ENCODE measurements at places on chromosomes 5 and 9.
A peak's percentile ranks its signal among the peaks of the same experiment; 100 is the strongest.

DNA sequence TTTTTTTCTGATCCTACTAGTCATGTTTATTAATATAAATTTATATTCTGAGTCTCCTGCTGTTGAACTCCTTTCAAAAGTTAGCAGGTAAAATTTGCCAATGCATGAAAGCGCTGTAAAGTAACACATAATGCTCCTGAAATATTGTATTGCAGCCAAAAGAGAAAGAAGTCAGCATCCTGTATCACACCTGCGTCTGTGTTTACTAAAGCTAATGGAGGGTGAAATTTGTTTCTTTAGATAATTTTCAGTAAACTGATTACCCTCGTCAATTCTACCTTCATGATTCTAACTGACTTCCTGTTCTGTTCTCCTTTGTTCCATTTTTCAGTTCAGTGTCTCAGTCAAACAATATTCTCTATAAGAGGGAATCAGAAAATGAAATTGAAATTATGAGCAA lies 415.4 kb downstream of the CDH9 start:
- no peak for DNase-seq

DNA sequence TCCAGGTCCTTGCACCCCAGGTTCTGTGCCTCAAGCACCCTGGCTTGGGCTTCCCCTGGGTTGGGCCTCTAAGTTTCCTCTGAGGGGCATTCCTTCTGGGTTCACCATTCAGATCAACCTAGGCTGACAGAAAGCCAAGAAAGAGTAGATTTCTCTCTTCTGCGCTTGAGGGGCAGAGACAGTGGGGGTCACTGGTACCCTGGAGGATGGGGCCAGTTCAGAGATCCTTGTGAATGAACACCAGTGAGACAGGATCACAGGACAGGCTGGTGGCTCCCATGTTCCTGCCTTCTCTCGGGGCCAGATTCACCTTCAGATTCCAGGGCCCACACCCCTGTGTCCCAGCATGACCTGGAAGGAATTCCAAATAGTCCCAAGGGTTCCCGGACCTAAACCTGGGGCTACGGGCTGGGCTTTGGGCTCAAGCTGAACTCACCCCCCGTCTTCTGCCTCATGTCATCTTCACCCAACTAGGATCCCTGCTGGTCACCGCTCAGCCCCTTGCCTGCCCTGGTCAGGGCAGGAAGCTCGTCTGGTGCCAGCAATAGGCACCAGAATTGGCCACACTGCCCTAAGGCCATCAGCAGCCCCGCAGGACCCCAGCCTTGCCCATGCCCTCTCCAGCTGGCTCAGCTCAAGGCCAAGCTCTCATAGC lies 91.8 kb upstream of the MVB12B start:
- no peak for DNase-seq

DNA sequence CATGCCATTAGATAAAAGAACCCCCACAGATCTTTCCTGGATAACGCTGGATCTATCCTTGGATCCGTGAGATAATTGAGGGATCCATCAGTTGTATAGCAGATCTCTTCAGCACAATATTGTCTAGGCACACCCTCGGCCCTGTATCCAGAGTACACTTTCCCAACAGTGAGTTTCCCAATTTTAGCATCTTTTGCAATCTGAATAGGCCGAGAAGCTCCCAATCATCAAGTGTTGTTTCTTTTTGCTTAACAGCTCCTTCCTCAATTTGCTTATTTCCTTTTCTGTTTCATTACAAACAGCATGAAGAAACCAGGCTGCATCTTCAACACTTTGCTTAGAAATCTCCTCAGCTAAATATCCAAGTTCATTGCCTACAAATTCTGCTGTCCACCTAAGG lies 4.4 kb upstream of the SPTLC1 start:
- DNase-seq, result no peak

DNA sequence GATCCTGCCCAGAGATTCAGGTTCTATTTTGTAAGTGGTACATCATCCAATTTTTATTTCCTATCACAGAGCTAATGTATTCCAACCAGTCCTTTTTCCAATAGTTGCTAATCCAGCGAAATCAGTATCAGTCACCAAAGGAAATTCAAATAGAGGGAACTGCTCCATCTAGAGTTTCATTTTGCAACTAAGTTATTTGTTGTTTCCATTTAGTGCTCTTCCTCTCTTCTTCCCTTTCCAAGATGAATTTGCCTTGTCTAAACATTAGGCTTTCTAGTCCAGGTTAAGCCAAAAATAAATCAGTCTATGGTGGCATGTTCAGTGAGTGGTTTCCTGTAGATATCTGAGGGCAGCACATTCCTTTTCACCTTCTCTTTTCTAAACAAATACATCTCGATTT lies 79.8 kb upstream of the SPATA31D4 start:
- no peak for DNase-seq

DNA sequence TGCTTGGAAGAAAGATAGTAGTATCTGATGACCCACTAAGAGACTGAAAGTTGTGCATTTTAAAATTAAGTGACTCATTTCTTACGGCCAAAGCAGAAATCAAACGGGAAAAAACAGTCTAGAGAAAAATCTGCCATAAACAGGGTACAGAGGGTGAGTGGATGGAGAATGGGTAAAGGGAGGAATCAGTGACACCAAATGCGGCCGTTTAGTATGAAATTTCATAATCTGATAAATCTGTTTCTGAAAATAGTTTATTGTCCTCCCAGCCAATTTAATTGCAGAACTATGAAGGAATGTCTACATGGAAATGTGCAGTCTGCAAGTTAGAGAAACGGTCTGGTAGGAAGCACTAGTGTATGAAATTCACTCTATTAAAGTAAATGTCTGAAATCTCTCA lies 39.5 kb downstream of the ADAMTS12 start:
- DNase-seq, result no peak

DNA sequence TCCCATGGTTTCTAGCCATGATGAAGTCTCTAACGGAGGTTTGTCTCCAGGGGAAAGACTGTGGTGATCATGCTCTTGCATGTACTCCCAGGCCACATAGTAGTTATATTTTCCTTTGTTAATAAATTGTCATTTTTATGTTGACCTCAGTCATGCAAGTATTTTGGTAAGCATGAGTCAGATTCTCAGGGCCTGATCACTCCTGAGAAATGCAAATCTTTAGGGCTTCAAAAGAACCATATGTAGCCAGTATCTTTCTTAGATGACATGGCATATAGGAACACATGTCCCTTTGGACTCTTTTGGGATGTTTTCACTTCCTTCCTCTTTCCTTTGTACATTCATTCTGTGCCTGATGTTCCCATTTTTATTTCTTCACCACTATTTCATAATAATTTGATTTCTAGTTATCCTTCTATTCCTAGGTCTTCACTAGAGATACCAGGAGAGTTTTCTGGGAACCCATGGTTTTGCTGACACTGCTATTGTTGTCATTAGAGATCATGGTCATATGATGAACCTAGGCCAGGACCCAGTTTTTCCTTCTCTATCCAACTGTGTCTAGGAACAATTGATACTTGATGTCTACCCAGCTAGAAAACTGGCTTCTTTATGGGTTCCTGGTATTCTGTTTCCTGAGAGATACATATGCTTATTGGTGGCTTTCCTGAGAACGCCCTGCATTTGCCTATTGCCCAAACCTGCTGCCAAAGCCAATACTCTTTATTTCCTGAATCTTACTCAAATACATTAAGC lies 248.1 kb upstream of the NREP start:
- no peak for DNase-seq

GRCh38 chr9:88697764-88698432 lies 162.9 kb downstream of the NXNL2 start:
- DNase-seq, result no peak

- DNase-seq, result no peak
Measured at GRCh38 chr5:173319646-173320045, 8.6 kb downstream of the STC2 start.

- DNase-seq, result no peak
Measured at GRCh38 chr5:13973724-13974123, 29.2 kb upstream of the DNAH5 start.

GRCh38 chr5:179130101-179130681 lies 70.0 kb downstream of the ZNF354C start:
- peak; percentile 35 for DNase-seq

GRCh38 chr5:34676416-34676815 lies 20.3 kb downstream of the RAI14 start:
- no peak for DNase-seq

GRCh38 chr5:33369485-33370465 lies 71.0 kb upstream of the TARS1 start:
- DNase-seq, result no peak

DNA sequence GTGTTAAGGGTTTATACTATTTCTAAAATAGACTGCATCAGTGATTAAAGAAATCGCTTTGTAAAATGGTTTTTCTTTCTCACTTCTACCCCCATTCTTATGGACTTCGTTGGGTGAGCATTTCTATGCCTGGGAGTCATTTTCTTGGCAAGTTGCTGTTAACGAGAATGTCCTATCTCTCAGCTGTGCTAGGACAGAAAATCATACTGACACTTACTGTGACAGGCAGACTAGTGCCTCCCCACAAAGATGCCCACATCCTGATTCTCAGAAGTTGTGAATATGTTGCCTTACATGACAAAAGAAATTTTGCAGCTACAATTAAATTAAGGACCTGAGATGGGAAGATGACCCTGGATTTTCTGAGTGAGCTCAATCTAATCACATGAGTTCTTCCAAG lies 65.1 kb upstream of the NMUR2 start:
- no peak for DNase-seq

DNA sequence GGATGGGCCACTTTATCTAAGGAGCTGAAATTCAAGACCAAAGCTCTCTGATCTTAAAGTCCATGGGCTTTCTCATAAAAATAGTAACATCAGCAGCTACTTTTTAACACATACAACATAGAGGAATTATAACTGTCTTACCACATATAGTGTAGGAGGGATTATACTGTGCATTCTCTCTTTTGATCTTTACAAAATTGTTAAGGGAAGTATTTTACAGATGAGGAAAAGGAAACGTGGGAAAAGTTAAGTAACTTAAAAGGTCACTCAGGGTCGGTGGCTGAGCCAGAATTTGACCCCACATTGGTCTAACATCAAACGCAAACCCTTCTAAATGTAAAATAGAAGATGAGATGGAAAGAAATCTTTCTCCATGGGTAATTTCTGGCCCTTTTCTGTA lies 38.4 kb downstream of the ZNF608 start:
- DNase-seq, result no peak

- no peak for DNase-seq
Measured at GRCh38 chr9:106936680-106937079, 73.7 kb downstream of the ZNF462 start.

DNA sequence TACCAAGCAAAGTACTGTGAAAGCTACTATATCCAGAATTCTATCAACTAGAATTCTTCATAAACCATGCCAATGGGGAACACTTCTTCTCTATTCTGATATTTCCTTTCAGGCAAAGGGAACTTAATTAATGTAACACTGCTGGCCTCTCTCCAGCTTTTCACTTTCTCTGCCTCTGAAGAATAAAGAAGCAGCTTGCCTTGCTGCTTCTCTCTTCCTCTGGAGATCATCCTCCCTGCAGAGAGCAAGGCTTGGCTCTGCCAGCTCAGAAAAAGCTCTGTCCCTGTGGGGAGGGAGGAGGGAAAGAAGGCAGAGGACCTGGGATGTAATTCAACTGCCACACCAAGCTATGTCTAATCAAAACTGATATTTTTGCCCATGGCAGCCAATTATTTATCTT lies 6.5 kb downstream of the CTNND2 start:
- DNase-seq, result no peak

DNA sequence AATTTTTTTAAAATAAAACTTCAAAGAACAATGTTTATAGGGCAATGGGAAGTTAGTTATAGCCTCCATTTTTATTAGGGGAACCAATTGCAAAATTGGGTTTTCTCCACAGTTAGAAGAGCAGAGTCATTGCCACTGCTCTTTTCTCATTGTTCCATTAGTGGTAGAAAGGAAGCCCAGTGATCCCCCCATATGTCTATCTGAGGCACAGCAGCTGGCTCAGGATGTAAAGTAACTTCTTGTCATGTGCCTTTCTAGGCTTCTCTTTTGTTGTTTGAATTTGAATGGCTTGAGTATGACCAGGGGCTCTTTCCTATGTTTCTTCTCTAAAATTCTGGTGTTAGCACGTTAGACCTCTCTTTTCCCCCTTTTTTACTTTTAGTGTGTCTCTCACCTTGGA lies 61.2 kb downstream of the UBAP1 start:
- DNase-seq, result no peak

DNA sequence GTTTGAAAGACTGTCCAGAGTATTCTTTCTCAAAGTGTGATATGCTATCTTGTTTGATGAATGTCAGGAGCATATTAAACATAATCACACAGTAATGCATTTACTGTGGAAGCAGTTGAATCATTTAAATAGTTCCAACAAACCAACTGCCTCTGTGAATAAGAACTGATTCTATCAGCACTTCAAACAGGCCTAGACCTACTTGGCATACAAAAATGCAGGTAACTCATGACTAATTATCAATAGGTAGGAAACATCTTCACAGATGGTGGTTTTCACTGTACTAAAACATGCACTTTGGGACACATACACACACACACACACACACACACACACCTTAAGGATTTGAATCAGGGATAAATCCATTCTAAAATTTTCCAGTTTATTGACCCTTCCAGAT lies 91.2 kb upstream of the SNX2 start:
- DNase-seq, result no peak

GRCh38 chr9:136081826-136082495 lies 13.1 kb downstream of the NACC2 start:
- DNase-seq, result peak; percentile 38

DNA sequence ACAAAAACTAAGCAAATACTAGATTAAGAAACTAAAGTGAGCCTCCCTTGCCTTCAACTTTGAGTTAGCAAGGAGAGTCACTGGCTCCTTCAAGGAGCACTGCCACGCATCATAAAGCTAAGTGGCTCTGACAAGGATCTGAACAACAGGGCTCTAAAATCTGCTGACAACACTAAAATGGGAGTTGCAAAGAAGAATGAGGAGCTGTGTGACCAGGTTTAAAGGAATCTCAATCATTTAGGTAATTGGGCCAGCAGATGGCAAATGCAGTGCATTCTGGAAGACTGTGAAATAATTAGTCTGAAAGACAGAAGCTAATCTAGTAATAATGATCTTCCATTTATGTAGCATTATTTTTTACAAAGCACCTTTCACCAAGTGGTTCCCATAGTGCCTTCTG lies 297.0 kb upstream of the TAS2R1 start:
- no peak for DNase-seq

DNA sequence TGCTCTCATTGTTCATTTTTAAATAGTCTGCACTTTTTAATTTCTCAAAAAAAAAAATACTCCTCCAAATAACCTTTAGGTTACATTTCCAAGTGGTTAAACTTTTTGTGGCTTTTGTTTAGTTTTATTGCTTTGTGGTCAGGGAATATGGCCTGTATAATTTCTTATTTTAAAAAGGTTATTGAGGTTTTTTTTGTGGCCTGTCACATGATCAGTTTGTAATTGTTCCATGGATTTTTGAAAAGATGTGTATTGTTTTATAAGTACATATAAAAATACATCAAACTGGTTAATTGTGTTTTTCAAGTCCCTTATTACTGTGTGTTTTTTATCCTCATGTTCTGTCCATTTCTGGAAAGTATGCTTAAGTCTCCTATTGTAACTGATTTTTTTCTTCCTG lies 64.0 kb downstream of the ZNF618 start:
- DNase-seq, result no peak

DNA sequence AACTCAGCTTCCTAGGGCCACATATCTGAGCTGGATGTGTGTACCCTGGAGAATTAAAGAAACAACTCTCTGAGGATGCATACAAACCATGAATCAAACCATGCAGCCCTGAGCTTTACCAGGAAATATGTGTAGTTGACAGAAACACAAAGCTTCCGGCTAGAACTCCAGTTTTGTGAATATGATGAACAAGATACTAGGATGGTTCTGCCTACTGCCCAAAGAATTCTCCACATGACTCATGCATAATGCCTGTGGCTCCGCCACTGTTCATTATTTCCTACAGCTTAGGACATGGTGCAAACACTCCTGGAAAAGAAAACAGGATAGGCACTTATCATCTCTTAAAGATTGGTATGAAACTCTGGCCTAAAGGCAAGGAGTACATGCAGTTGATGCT lies 343.4 kb downstream of the DNAH5 start:
- DNase-seq, result no peak
